ENCODE measurements at places on chromosomes 12 and 14. TPM values are rescaled to one million over a fixed set of nuclear protein-coding genes. Genes with fewer than 3 reads are reported as not detected.

The OTOGL gene
- total RNA-seq = 0.46 TPM

The GCH1 gene
- total RNA-seq = 6.9 TPM

The BIN2 gene
- total RNA-seq = 5.6 TPM

The SPX gene
- not detected for total RNA-seq

The PRICKLE1 gene
- total RNA-seq = 19.4 TPM

The GON7 gene
- 7.5 TPM for total RNA-seq

The SLC8A3 gene
- total RNA-seq = 0.46 TPM

The PLBD1 gene
- 12.4 TPM for total RNA-seq

The ASB2 gene
- total RNA-seq = 66.5 TPM

The ASPG gene
- 3.2 TPM for total RNA-seq

The SLC6A13 gene
- total RNA-seq = not detected

The INHBE gene
- total RNA-seq = not detected

The OR4K14 gene
- total RNA-seq = not detected

The C12orf54 gene
- not detected for total RNA-seq

The PXN gene
- 110 TPM for total RNA-seq

The TXNRD1 gene
- 107 TPM for total RNA-seq

The SLC4A8 gene
- 1.4 TPM for total RNA-seq

The AQP6 gene
- total RNA-seq = not detected

The BBS10 gene
- 9.1 TPM for total RNA-seq

The MARS1 gene
- 142 TPM for total RNA-seq

The ADIPOR2 gene
- 40.1 TPM for total RNA-seq

The CARMIL3 gene
- 0.14 TPM for total RNA-seq

The A2M gene
- 831 TPM for total RNA-seq

The CMKLR1 gene
- total RNA-seq = 44.6 TPM

The GRIP1 gene
- total RNA-seq = 12.5 TPM

The NRL gene
- 1.4 TPM for total RNA-seq

The RD3L gene
- not detected for total RNA-seq

The LRRIQ1 gene
- total RNA-seq = 0.14 TPM

The CPNE8 gene
- total RNA-seq = 18.5 TPM

The DEPDC4 gene
- not detected for total RNA-seq

The MAP1LC3B2 gene
- total RNA-seq = not detected

The TOMM20L gene
- not detected for total RNA-seq

The MYL2 gene
- total RNA-seq = not detected

The NGDN gene
- total RNA-seq = 27.8 TPM

The KCNK10 gene
- not detected for total RNA-seq

The TPPP2 gene
- not detected for total RNA-seq

The RBP5 gene
- total RNA-seq = 5.1 TPM

The LACRT gene
- total RNA-seq = not detected

The KIF5A gene
- total RNA-seq = 0.10 TPM

The NUP37 gene
- 14.2 TPM for total RNA-seq

The EPYC gene
- not detected for total RNA-seq

The KLRC1 gene
- 0.38 TPM for total RNA-seq

The CIROP gene
- not detected for total RNA-seq

The TXNDC16 gene
- total RNA-seq = 9.9 TPM

The LPAR5 gene
- 3.3 TPM for total RNA-seq

The OAS3 gene
- 11.3 TPM for total RNA-seq

The C14orf132 gene
- 70.8 TPM for total RNA-seq
